Endodermal cell (in vitro differentiated cells): ENCODE measurements at places on chromosomes 5 and 9.

DNA sequence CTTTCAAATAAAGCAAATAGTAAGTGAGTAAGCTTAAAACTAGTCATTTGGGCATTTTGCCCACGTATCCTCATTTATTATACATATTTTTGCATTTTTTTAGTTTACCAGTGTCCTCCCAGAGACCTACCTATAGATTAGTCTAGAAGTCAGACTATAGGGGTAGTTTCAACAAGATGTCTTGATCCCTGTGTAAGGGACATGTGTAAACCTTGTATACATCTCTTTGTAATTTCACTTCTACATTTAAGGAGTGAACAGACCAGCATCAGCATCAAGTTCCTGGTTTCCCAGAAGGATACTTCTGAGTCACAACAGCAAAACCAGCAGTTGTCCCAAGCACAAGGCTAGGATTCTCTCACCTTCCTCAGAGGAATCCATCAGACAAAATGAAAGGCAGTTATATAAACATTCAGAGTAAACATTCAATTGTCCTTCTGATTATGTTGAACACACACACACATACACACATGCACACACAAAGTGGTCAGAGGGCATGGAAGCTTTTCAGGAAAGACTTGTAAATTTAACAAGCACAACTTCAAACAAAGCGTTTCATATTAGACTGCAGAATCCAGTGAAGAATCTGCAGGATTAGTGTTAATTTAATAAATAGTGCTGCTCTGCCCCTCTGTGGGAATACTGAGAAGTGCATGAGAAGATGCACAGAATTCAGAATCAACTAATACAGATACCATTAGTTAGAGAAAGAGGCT lies 55.4 kb downstream of the HINT1 start:
- peak; percentile 56 for DNase-seq

DNA sequence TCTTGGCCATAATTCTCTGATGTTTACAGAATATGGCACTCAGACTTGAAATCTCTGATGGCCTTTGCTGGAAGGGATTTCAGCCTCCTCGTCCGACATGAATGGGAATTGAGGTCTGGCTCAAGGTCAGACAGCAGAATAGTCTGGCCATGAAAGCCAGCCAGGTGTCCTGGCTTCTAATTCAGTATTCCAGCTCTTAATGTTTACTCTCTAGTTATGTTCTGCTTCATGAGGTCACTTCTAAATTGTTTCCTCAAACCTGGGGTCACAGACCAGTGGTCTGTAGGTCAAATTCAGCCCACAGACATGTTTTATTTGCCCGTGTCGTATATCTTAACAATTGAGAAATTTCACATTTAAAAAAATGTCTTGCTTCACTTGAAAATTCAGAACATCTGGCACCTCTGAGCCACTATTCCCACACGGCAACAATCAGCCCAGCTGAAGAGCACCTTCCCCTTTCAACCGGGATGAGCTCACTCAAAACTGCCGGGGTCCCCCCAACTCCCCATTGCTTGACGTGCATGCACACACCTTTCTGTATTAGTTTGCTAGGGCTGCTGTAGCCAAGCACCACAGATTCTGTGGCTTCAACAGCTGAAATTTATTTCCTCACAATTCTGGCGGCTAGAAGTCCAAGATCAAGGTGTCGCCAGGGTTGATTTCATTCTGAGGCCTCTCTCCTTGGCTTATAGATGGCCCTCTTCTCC lies 243.5 kb downstream of the ENC1 start:
- DNase-seq, result no peak

GRCh38 chr9:131017067-131017466 lies 8.1 kb downstream of the LAMC3 start:
- peak; percentile 91 for DNase-seq

DNA sequence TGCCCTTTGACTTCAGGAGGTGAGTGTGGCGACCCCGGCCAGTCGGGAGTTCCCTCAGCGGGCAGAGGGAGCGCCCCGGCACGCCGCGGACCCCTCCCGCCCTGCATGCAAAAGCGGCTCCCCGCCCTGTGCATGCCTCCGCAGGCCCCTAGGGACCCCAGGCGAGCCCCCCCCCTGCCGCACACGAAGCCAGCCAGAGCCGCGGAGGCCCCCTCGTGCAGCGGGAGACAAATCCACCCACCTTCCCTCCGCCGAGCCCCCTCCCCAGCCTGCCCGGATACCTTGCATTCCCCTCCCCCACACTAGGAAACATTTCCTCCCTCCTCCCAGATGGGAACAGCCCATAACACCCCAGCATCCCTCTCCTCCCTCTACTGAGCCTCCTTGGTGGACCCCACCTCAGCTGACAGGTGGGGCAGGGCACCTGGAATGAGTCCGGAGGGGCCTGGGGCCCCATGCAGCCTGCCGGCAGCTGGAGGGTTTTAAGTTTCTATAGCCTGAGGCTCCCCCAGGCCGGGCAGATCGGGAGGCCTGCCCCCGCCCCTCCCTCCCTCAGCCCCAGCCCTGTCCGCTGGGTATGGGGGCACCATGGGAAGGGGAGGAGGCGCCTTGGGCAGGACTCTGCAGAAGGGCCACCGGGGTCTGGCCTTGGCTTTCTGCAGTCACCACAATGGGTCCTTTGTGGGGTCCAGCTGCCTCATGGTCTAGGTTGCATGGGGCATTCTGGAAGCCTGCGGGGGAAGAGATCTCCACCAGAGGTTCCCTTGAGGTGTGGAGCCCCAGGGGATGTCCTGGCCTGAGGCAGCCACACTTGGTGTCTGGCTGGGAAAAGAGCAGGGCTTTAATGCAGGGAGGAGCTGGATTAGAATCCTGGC lies 601 bp downstream of the ERGIC1 start:
- DNase-seq, result peak; percentile 74
